Epithelial cell of esophagus (primary cell): ENCODE measurements at places on chromosomes 3 and 15.

- DNase-seq: no peak
Observed at GRCh38 chr3:22928216-22929110, 274.7 kb upstream of the UBE2E2 start.

GRCh38 chr3:154517404-154517803 lies 87.4 kb upstream of the GPR149 start:
- no peak for DNase-seq

DNA sequence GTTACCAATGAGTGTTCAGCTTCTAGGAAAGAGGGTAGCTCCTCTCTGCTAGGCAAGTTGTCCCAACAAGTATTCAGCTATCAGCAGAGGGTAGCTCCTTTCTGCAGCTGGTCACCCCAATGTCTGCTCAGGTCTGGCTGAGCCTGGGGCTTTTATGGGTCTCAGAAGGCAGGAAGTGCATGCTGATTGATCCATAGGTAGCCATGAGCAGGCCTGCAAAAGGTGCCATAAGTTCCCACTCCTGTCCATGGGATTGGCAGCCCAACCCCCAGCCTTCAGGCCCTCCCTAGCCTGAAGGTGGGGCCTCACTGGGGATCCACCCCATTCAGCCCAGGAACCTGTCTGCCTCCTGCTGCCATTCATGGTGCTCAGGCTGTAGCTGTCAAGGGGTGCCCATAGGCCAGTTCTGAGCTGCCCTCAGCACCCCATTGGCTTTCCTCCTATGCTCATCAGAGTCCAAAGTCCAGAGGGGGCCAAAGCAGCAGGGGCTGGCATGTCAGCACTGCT lies 34.6 kb upstream of the DNAJC13 start:
- no peak for DNase-seq

GRCh38 chr3:29906906-29907305 lies 626.0 kb downstream of the RBMS3 start:
- no peak for DNase-seq
